ENCODE measurements at places on chromosomes 6 and 20.

GRCh38 chr20:46408281-46408731, 1.9 kb upstream of the ELMO2 start:
- DNase-seq: no peak

- DNase-seq: no peak
Measured at GRCh38 chr20:10659651-10660601, 13.9 kb downstream of the JAG1 start.

DNA sequence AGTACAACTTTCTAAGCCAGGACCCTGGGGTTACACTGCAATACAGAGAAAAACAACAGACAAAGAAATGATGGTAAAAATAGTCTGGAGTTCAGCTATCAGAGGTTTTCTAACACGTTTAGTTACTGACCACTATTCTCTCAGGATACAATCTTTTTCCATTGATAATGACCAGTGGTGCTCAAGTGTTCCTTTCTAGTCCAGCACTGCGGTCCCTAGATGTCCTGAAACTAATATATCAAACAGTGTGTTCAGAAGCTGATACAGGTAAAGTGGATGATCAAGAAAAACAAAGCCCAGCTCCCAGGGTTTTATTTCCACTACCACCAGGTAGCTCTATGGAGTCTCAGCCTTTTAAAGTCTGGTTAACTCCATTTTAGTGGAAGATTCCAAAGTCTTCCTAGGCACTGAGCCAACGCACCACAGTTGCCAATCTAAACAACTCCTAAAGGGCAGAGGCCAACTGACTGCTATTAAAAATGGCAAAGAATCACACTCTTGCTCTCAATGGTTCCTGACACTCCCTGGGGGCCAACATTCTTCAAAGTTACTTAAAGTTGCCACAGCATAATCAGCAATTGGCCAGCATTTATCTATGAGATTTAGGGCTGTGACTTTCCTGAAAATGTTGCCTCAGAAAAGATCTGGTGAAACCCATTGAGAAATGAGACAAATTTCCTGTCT, 38.2 kb downstream of the DZANK1 start:
- DNase-seq: no peak

GRCh38 chr6:36829919-36830544, 9.2 kb downstream of the CPNE5 start:
- DNase-seq: no peak

GRCh38 chr20:47066484-47067270, 172.0 kb downstream of the EYA2 start:
- no peak for DNase-seq

DNA sequence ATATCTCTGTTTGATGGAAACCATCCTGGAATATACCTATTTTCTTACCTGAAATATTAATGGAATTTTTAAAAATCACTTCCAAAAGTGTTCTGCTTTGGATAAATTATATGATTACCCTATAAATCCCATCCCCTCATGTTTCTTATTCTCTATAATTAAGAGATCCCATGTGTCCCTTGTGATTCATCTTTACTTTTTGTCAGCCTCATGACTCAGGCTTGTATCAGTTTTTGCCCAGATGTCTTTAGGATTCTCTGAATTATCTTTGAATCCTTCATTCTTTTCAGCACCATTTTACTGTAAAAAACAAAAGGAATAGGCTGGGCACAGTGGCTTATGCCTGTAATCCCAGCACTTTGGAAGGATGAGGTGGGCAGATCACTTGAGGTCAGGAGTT, 804.5 kb upstream of the CITED2 start:
- DNase-seq: no peak

All from GM12865 (cell line).